ENCODE measurements at places on chromosomes 3 and 15.

GRCh38 chr3:98433764-98434163 lies 29.2 kb upstream of the OR5K1 start:
- no peak for DNase-seq

- DNase-seq: no peak
Measured at GRCh38 chr3:123732447-123732846, 147.6 kb upstream of the HACD2 start.

- no peak for DNase-seq
Measured at GRCh38 chr3:67377299-67377698, 277.1 kb downstream of the SUCLG2 start.

GRCh38 chr3:66435989-66436388 lies 64.8 kb downstream of the LRIG1 start:
- no peak for DNase-seq

DNA sequence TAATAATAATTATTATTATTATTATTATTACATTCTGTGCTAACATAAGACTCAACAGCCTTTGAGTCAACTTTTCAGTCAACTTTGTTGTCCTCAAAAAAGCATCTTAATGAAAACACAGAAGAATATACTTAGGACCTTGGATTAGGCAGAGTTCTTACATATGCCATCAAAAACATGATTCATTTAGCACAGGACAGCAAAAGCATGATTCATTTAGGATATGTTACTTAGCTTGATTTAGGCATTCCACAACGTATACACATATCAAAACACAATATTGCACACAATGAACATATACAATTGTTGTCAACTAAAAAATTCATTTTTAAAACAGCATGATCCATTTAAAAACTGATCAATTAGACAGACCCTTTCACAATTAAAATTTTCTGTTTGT lies 213.0 kb downstream of the FMN1 start:
- DNase-seq: no peak

DNA sequence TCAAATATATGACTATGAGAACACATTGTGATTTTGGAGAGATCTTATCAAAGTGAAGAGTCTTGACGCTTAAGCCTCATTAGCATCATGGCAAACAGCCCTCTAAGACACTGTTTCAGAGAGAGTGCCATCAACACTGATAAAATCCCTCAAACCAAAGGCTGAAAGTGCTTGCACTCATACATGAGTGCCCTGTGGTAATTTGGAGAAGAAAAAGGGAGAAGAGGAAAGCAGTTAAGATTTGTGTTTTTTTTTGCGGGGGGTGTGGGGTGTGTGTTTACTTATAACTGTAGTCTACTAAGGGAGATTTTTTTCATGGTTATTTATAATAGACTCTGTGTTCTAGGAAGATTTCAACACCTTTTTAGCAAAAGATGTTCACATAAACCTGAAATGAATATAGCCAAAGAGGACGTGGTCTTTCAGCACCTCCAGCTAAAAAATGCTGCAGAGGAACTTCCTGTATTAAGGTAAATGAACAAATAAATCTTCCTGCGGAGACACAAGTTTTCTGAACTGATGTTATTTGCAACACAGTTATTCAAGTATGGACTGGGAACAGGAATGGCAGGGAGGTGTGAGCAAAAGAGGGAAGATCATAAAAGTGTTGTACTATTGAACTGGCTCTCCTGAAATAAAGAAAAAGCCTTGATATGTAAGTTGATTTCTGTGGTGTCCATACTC lies 81.9 kb upstream of the TGFBR2 start:
- DNase-seq: no peak

DNA sequence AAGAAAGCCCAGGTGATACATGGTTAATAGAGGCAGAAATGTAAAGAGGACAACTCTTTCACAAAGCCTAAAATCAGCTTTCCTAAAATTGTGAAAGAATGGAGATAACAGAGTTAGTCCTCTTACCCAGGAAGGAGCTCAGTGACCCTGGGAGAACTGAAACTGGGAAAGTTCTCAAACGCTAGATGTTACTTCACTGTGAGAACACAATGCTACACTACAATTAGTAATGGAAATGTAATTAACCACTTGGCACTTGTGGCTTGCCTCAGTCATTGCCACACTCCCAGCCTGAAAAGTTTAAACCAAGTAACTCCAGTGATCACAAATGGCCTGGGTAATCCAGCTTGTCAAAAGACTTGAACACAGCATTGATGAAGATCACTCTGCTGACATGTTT lies 102.7 kb upstream of the FGF7 start:
- DNase-seq: no peak

DNA sequence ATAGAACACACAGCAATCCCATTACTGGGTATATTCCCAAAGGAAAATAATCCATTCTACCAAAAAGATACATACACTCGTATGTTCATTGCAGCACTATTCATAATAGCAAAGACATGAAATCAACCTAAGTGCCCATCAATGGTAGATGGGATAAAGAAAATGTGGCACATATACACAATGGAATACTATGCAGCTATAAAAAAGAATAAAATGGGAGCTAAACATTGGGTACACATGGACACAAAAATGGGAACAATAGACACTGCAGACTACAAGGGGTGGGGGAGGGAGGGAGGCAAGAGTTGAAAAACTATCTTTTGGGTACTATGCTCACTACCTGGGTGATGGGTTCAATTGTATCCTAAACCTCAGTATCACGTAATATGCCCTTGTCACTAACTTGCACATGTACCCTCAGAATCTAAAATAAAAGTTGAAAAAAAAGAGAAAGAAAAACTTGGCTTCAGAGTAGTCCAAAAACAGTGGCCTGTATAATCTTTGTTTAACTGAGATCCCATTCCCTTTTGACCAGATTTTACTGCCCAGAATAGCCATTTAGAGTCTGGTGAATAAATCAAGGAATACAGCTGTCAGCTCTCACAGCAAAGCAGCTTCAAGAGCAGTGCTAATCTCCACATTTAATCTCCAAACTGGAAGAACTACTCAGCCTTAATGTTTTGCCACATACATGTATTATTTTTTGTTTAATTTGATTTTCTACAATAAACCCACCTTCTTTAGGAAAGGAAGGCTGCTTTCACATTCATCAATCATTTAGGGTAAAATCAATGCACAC lies 54.5 kb upstream of the XRN1 start:
- DNase-seq: no peak

- DNase-seq: no peak
Measured at GRCh38 chr3:14852058-14852594, 33.4 kb downstream of the FGD5 start.

- no peak for DNase-seq
Measured at GRCh38 chr3:117798221-117798620, 1088.6 kb downstream of the TUSC7 start.

- DNase-seq: no peak
Measured at GRCh38 chr3:172787746-172788145, 37.2 kb downstream of the ECT2 start.

GRCh38 chr3:71446734-71447133 lies 136.8 kb downstream of the FOXP1 start:
- DNase-seq: no peak

DNA sequence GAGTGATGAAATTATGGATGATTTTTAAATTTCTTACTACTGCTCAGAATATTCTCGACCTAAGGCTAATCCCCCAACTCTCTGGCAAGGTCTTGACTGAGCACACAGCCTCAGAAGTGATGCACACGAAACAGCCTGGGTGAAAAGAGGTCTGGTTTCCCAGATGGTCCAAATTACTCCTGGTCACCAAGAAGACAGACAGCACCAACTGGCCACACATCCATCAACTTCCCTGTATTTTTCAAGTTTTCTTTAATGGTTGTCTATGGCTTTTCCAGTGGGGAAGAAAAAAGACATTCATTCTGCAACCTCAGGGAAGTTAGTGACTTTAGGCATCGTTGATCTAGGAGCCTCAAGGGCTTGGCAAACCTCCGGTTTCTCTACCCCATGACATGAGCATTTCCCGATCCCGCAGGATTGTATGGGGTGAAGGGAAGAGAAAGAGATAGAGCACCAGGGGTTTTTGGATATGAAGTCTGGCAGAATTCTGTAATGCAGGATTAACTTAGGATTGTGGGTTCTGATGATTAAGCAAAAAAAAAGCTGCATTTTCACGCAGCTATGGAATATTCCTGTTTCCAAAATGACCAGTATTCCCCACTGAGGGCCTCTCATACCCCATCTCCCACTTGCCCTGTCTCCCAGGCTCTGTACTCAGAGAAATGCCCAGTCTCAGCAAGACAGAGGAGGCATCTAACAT lies 62.2 kb downstream of the UMPS start:
- DNase-seq: no peak

- no peak for DNase-seq
Measured at GRCh38 chr3:155608228-155608920, 136.5 kb downstream of the PLCH1 start.

GRCh38 chr15:66761726-66762595 lies 59.9 kb downstream of the SMAD6 start:
- DNase-seq: no peak

GRCh38 chr3:75329476-75330097 lies 334.5 kb upstream of the FRG2C start:
- DNase-seq: no peak

GRCh38 chr3:178676077-178676476 lies 139.8 kb downstream of the KCNMB2 start:
- no peak for DNase-seq

GRCh38 chr15:86384186-86384585 lies 304.5 kb downstream of the AGBL1 start:
- DNase-seq: no peak

DNA sequence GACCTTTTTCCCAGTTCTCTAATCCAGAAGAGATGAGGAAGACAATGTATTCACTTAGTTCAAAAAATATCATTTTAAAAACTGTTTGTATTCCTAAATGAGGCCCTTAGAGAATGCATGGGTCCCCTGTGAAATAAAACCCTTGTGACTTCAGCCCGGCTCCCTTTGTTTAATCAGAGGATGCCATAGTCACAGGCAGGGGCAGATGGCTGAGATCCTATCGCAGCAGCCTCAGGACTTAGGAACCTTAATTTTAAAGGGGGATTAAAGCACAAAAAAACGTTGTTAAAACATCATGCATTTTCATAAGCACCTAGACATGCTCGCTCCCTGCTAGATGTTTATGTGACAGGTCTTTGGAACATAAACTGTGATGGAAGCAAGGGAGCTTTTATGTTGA lies 176.6 kb downstream of the IL20RB start:
- no peak for DNase-seq

- DNase-seq: peak; percentile 60
Measured at GRCh38 chr3:194333212-194333980, 17.7 kb downstream of the CPN2 start.

DNA sequence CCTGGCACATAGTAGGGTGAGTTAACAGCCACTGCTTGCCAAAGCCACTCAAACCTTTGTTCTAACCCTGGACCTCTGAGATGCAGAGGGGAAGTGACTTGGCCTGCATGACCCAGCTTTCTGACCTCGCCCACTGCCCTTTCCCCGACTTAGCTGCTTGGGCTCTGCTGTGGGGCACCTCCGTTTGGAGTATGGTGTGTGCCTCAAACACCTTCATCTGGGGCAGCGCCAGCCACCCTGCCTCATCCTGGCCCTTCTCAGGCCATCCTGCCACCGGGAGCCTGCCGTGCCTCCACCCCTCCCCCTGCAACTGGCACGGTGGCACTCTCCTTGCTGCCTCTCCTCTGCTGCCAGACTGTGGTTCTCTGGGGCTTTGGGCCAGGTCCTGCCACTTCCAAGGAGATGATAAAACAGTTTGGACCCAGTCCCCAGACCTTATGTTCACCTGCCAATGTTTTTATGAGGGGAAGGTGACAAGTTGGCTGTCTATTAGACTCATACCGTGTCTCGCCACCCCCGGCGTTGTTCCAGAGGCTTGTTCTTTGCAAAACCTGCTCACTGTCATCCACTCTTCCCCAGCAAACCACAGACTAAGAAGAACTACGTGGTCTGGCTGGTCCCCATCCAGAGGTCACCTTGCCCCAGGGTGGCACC lies 32.2 kb downstream of the SLC6A6 start:
- DNase-seq: no peak

- peak; percentile 96 for DNase-seq
Measured at GRCh38 chr15:64893481-64894394, 18.0 kb upstream of the ANKDD1A start.

DNA sequence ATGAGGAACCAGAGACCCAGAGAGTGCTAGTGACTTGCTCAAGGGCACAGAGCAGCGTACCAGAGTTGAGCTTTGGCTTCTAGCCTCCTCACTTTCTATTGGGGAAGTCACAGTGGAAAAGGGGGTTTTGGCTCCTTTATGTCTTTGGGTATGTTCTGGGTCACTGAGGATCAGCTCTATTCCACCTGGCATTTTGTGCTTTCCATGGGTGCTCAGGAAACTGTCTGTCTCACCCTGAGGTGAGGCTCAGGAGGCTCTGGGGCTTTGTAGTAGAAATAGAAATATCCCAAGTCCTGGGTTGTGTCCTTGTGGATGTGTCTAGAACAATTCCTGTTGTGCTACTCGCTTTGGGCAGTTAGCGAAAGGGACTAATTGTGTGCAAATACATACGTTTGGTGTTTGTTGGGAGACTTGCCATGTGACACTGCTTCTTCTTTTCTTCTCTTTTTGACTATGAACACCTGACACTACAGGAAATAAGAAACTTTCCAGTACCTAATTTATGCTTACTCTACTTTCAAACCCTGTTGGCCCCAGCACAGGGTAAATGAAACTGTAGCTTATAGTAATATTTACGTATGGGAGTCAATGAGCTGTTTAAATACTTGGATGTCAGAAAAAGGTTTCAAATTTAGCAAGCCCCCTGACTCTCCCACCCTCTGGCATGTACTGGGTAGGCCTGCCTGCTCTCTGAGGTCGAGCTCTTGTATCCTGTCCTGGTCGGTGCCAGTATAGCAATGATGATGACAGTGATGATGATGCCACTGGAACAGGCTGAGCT lies 35.6 kb downstream of the SMAD3 start:
- no peak for DNase-seq

DNA sequence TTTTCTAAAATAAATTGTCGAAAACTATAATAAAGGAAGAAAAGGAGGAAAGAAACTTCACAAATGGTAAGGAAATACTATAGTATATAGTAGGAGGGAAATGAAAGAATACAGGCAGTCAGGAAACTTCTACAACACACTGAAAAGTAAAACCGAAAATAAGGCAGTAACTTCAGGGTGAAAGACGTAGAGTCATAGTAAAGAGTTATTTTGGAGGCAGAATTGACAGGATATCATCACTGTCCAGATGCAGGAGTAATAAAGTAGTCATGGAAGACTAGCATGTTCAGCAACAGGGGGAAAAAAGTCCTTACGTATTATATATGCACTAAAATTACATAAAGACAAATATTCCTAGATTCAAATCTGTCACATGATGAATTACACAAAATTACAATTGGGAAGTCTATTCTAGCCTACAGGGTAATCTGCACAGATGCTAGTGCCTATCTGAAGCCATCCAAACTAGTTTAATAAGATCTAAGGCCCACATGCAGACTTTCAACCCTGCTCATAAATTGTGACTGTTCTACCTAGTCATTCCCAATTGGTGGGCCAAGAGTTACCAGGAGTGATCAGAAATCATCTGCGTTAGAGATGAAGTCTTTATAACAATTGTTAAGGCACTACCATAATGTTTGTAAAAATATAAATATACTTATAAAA lies 14.0 kb downstream of the VPS13C start:
- no peak for DNase-seq

GRCh38 chr15:34837246-34838016 lies 42.1 kb upstream of the ACTC1 start:
- no peak for DNase-seq

All from T-helper 22 cell (primary cell).